ENCODE measurements at places on chromosomes 4 and X.

- no peak for DNase-seq
Measured at GRCh38 chr4:113548303-113548702, 213.2 kb downstream of the CAMK2D start.

GRCh38 chrX:133918361-133918771, 67.0 kb downstream of the GPC3 start:
- no peak for DNase-seq

DNA sequence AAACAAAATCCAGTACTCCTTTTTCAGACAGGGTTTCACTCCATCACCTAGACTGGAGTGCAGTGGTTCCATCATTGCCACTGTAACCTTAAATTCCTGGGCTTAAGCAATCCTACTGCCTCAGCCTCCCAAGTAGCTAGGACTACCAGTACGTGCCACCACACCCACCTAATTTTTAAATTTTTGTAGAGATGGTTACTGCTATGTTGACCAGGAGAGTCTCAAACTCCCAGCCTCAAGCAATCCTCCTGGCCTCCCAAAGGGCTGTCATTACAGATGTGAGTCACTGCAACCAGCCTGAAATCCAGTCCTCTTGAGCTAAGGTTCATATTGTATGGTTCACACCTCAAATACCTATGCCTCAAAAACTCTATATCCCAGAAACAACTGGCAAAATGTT, 22.4 kb downstream of the ANKRD17 start:
- DNase-seq, result no peak

DNA sequence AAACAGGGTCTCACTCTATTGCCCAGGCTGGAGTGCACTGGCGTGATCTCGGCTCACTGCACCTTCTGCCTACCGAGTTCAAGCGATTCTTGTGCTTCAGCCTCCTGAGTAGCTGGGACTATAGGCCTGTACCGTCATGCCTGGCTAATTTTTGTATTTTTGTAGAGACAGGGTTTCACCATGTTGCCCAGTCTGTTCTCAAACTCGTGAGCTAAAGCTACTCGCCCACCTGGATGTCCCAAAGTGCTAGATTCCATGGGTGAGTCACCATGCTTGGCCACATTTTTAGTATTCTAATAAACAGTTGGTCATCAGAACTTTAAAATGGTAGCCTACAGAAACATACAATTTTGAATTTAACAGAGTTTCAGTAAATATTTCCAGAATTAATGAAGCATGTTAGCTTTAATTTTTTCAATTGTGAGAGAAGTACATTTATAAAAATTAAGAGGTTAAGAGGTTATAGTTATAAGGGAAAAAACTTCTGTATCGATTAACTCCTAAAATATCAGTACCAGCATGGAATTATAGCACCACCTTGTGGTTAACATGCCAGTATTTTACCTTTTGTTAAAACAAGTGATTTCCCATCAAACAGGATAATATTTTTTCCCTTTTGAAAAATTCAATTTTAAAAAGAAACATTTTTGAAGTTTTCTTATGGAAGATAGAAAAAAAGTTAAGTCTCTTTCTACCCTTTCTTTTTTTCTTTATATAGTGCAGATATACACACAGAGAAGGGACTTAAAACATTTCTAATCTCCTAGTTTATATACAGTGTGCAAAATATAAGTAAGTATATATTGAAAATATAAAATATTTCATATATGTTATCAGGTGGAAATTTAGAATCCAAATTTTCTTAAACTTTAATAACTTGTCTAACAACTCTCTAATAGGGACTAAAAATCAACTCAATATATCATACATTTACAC, 35.4 kb downstream of the CEP44 start:
- DNase-seq, result no peak

DNA sequence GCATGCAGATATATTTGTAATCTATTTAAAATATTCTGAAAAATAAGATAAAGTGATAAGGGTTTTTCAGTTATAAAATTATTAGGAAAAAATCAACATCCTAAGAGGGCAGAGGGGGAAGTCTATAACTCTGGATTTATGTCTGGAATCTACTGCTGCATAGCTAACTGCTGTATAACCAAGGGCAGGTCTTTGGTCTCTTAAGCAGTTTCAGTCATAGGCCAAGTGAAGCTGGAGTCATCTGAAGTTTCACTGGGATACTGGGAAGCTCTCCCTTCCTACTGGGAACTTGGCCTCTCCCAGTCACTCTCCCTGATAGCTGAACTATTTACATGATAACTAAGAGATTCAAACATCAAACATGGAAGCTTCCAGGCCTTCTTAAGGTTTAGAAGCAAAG, 1409.9 kb upstream of the PCDH7 start:
- DNase-seq, result no peak

DNA sequence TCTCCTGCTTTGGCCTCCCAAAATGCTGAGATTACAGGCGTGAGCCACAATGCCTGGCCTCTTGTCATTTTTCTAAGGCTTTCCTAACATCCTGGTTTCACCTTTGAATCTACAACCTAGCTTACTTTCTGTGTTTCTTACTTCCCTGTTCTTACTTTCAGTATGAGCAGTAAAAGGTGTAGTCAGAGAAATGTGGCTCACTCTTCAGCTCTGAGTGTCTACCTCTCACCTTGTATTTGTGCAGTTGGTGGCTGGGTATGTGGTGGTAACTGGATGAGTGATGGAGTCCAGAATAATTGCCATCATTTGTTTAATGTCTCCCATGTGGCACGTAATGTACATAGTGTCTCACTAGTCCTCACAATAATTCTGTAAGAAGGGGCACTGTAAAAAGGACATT, 19.1 kb upstream of the CXCL11 start:
- no peak for DNase-seq

All from stimulated activated CD4-positive, alpha-beta T cell treated with anti-CD3 and anti-CD28 coated beads, Interleukin-4, amount 100 ng/mL, for 4 hours (primary cell).